ENCODE measurements at places on chromosomes 2 and 18. TPM values are rescaled to one million over a fixed set of nuclear protein-coding genes. Genes with fewer than 3 reads are reported as not detected.

TXNDC2 gene
- 0.08 TPM for polyA plus RNA-seq

ALPP gene
- polyA plus RNA-seq, result 0.06 TPM

FBXO36 gene
- polyA plus RNA-seq, result 7.0 TPM

FAM124B gene
- 2.7 TPM for polyA plus RNA-seq

GPR39 gene
- 3.7 TPM for polyA plus RNA-seq

SCG2 gene
- polyA plus RNA-seq, result 0.36 TPM

RESP18 gene
- not detected for polyA plus RNA-seq

FZD7 gene
- polyA plus RNA-seq, result 75.5 TPM

SERPINB3 gene
- 0.12 TPM for polyA plus RNA-seq

UGT1A10 gene
- polyA plus RNA-seq, result not detected

HYCC2 gene
- 13.3 TPM for polyA plus RNA-seq

NOP58 gene
- 127 TPM for polyA plus RNA-seq

HAAO gene
- polyA plus RNA-seq, result 40.5 TPM

FAM237A gene
- polyA plus RNA-seq, result not detected

PROM2 gene
- 34.5 TPM for polyA plus RNA-seq

GCG gene
- not detected for polyA plus RNA-seq

BMP10 gene
- polyA plus RNA-seq, result not detected

CFC1 gene
- not detected for polyA plus RNA-seq

SIX3 gene
- polyA plus RNA-seq, result not detected

SIX2 gene
- 19.9 TPM for polyA plus RNA-seq

VWA3B gene
- polyA plus RNA-seq, result 0.54 TPM

IL18R1 gene
- 2.7 TPM for polyA plus RNA-seq

CIB4 gene
- 0.50 TPM for polyA plus RNA-seq

DES gene
- polyA plus RNA-seq, result 5.5 TPM

MAPK4 gene
- polyA plus RNA-seq, result 8.5 TPM

POMC gene
- polyA plus RNA-seq, result 5.7 TPM

ST8SIA5 gene
- polyA plus RNA-seq, result 0.61 TPM

FOXD4L1 gene
- 0.17 TPM for polyA plus RNA-seq

CTAGE1 gene
- polyA plus RNA-seq, result not detected

TTL gene
- 37.3 TPM for polyA plus RNA-seq

WDR35 gene
- 26.3 TPM for polyA plus RNA-seq

SLC8A1 gene
- polyA plus RNA-seq, result 71.1 TPM

CEBPZ gene
- polyA plus RNA-seq, result 98.8 TPM

PLEKHM3 gene
- 13.4 TPM for polyA plus RNA-seq

DNER gene
- polyA plus RNA-seq, result 67.7 TPM

MC2R gene
- polyA plus RNA-seq, result not detected

IL1R1 gene
- polyA plus RNA-seq, result 37.2 TPM

SLC40A1 gene
- polyA plus RNA-seq, result 143 TPM

MYCN gene
- polyA plus RNA-seq, result 33.8 TPM

ALPI gene
- 0.10 TPM for polyA plus RNA-seq

KIF5C gene
- 4.0 TPM for polyA plus RNA-seq

AMER3 gene
- polyA plus RNA-seq, result 0.10 TPM

MAP3K20 gene
- polyA plus RNA-seq, result 30.0 TPM

CYP27C1 gene
- polyA plus RNA-seq, result 7.1 TPM
